ENCODE measurements at places on chromosomes 12 and 14. TPM values are rescaled to one million over a fixed set of nuclear protein-coding genes. Genes with fewer than 3 reads are reported as not detected.

DNA sequence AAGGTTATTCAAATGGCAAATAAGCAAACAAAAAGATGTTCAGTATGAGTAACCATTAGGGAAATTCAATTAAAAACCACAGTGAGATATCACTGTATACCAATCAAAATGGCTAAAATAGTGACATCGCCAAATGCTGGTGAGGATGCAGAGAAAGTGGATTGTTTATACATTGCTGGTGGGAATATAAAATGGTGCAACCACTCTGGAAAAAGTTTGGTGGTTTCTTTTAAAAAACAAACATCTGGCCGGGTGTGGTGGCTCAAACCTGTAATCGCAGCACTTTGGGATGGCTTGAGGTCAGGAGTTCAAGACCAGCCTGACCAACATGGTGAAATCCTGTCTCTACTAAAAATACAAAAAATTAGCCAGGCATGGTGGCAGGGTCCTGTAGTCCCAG lies 14.0 kb upstream of the STRAP start:
- no peak for DNase-seq

GRCh38 chr12:131455581-131456110 lies 255.2 kb upstream of the SFSWAP start:
- no peak for DNase-seq

GRCh38 chr12:89346741-89347324 lies 5.5 kb downstream of the DUSP6 start:
- no peak for DNase-seq

- no peak for DNase-seq
Observed at GRCh38 chr12:102685841-102686240, 205.5 kb upstream of the IGF1 start.

- DNase-seq, result no peak
Observed at GRCh38 chr12:103623716-103624115, 36.6 kb downstream of the STAB2 start.

GRCh38 chr14:56351861-56352260 lies 227.7 kb upstream of the TMEM260 start:
- peak; percentile 4 for DNase-seq

DNA sequence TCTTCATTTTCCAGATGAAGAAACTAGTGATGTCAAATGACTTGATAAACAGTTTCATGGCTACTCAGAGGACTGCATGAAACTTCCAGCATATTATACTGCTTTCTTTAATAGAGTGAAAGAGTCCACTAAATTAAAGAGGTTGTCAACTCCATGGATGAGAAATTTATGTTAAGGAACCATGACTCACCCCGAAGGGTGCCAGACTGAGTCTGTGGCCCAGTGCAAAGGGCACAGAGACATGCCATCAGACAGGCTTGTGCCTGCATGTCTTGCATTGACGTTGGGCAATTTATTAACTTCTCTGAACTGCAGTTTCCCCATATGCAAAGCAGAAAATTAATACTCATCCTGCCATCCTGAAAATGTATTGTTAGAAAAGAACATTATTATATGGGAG lies 382.4 kb downstream of the APAF1 start:
- DNase-seq, result peak; percentile 19

GRCh38 chr14:26775765-26776563 lies 178.1 kb upstream of the NOVA1 start:
- DNase-seq, result no peak

- no peak for DNase-seq
Observed at GRCh38 chr14:85731186-85731585, 201.2 kb downstream of the FLRT2 start.

GRCh38 chr14:100649173-100649519 lies 61.9 kb upstream of the BEGAIN start:
- peak; percentile 33 for DNase-seq

GRCh38 chr14:36521598-36522345 lies 1.7 kb upstream of the NKX2-1 start:
- no peak for DNase-seq

DNA sequence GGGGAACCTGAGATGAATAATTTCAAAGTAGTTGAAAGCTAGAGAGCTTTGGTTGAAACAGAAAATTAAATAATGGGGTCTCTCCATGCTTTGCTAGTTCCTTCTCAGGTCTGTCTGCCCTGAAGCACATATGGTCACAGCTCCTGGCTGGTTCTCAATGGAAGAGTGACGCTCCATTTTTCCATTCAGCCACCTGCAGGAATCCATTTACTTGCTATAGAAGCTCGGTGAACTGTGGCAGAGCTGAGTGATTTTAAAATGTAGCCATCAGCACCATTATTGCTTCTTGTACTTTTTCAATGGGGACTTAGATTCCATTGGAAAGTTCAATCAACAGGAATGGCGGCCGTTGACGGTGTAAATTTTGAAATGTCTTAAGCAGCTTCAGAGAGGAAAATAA lies 525.2 kb downstream of the GLT1D1 start:
- no peak for DNase-seq

- DNase-seq, result no peak
Observed at GRCh38 chr14:59939828-59940227, 19.9 kb downstream of the LRRC9 start.

DNA sequence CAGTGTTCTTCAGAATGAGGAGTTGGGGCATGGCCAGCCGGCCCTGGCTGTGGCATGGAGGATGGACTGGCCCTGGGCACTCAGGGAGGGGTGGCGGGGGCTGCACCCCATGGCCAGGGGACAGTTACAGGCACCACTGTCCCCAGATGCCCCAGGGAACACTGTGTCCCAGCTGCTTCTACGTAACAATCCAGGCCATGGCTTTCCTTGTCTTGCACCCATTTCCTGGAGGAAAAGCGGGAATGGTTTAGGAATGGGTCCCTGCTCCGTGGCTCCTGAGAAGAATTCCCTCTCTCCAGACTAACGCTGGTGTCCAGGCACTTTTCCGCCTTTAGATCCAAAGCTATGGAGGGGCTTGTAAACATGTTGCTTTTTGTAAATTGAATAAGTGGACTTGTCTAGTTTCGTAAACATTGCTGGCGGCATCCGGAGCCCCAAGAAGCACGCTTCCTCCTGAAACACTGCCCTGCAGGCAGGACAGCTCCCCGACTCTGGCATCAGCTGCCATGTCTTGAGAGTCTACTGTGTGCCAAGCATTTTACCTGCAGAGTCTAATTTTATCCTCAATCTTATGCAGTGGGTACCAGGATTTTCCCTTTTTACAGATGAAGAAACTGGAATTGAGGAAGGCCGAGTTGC lies 238.3 kb downstream of the SLC41A2 start:
- no peak for DNase-seq

- DNase-seq, result peak; percentile 45
Observed at GRCh38 chr12:124466216-124467128, 100.9 kb downstream of the NCOR2 start.

- DNase-seq, result no peak
Observed at GRCh38 chr12:69474456-69474855, 4.3 kb downstream of the FRS2 start.

DNA sequence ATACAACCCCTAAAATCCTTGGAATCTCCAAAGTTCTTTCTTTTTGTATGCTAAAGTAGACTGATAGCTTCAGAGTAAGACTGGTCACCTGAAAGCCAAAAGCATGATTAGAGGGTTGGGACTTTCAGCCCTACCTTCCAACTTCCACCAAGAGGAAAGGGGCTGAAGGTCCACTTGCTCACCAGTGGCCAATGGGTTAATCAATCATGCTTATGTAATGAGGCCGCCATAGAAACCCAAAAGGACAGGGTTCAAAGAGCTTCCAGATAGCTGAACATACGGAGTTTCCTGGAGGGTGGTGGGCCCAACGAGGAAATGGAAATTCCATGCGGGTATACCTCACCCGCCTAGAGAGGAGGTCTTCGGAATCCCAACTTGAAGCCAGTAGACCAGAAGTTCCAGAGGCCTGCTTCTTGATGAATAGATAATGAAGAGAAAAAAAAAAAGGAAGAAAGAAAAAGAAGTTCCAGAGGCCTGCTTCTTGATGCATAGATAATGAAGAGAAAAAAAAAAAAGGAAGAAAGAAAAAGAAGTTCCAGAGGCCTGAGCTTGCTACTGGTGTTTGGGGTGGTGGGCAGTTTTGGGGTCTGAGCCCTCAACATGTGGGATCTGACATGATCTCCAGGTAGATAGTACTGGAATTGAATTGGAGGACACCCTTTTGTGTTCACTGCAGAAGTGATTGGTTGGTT lies 11.2 kb upstream of the BTG1 start:
- DNase-seq, result no peak

DNA sequence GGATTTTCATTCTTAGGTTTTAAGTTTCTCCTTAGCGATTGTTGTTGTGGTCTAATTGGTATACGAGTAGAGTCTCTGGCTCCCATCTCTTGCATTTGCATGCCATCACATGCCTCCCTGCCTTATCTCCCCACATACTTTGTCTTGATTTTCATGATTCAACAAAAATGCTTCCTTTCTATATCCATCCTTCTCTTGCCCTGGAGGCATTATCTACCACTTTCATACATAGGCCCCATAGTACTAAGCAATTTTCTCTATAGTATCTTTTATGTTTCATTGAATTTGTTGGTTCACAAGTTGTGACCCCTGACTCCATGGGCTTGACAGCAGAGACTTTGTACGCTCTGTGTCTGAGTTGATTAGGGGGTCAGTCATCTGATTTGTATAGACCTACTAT lies 226.1 kb downstream of the ACSS3 start:
- no peak for DNase-seq

GRCh38 chr14:64303471-64303917 lies 9.3 kb upstream of the ESR2 start:
- DNase-seq, result peak; percentile 82

- DNase-seq, result no peak
Observed at GRCh38 chr12:119447618-119448017, 113.1 kb downstream of the CCDC60 start.

- DNase-seq, result no peak
Observed at GRCh38 chr12:128519426-128519825, 252.5 kb downstream of the TMEM132C start.

DNA sequence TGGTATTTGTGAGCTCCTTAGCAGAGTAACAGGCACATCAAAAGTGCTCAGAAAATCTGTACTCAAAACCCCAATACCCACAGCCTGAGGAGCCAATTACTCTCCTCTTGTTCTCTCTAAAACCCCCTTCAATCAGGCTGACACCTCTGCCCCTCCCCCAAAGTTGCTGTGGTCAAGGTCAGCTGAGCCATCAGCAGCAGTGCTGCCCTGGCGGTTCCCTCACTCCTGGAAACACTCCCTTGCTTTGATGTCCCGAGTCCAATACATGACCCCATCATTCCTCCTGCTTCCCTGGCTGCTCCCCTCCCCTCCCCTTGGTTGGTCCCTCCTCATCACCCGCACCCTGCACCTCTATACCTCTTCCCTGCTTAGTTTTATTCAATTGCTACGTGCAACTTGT lies 57.2 kb upstream of the C14orf132 start:
- no peak for DNase-seq

- no peak for DNase-seq
Observed at GRCh38 chr14:74720526-74720925, 7.6 kb downstream of the FCF1 start.

- DNase-seq, result no peak
Observed at GRCh38 chr14:74952180-74952665, 3.2 kb downstream of the PGF start.

GRCh38 chr12:123886931-123887582 lies 85.6 kb downstream of the CCDC92 start:
- DNase-seq, result no peak

DNA sequence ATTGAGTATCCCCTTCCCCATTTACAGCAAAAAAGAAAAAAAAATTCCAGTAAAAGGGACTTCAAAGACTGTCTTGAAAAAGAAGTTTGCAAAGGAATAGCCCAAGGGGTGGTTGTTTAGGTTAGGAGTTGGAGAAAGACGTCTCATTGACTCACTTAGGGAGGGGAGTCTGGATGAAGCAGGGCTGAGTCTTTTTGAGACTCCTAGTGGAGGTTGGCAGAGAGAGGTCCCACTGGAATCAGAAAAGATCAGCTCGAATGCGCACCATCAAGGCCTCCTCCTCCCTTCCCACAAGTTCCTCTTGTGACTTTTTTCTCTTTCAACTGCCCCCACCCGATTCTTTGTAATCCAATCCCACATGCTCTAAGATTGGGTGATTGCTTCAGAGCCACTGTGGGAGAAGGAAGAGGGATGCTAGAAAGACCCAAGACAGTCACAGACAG lies 1.9 kb downstream of the ARHGEF40 start:
- DNase-seq, result peak; percentile 32

GRCh38 chr14:89236851-89237250 lies 180.2 kb downstream of the FOXN3 start:
- no peak for DNase-seq

DNA sequence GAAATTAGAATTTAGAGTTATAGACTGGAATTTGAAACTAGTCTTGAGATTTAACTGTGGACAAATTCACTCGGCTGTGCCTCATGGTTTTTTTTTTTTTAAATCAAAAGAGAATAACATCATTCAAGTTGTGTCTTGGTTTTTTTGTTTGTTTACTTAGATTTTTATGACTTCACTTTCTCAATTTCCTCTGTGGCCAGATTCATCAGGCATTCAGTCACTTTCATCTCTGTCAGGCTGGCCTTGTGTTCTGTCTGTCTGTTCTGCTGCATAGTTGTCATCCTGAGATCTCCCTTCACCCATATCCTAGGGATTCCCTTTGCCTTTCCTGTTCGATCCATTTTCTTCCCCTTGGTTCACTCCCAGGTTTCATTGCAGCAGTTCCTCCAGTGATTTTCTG lies 10.0 kb downstream of the MARK3 start:
- DNase-seq, result no peak

DNA sequence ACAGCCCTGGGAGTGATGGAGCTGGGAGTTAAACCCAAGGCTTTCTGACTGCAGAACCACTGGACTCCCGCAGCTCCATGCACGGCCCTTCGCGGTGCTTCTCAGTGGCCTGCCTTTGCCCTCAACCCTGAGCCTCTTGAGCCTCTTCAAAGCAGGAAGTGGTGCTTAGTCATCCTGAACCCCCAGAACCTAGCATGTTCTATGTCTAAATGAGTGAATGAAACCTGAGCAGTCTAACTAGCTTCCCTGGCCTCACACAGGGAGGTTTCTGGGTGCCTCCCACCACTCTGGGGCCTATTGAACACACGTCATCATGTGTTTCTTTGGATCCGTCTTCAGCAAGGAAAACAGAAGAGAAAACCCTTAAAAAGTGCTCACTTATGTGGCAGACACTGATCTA lies 117.9 kb upstream of the SFSWAP start:
- DNase-seq, result no peak

GRCh38 chr12:43109631-43110345 lies 442.2 kb downstream of the ADAMTS20 start:
- no peak for DNase-seq

The ST8SIA1 gene
- polyA plus RNA-seq, result 0.21 TPM

The LRP6 gene
- 26.6 TPM for polyA plus RNA-seq

The LIN7A gene
- polyA plus RNA-seq, result 0.21 TPM

The GYS2 gene
- polyA plus RNA-seq, result 0.04 TPM

The HEATR5A gene
- 25.3 TPM for polyA plus RNA-seq

The LALBA gene
- polyA plus RNA-seq, result not detected

The GUCY2C gene
- not detected for polyA plus RNA-seq

The DHRS2 gene
- polyA plus RNA-seq, result 3.2 TPM

The KCNMB4 gene
- polyA plus RNA-seq, result 0.04 TPM

The TMED8 gene
- 8.1 TPM for polyA plus RNA-seq

The SIX1 gene
- 7.2 TPM for polyA plus RNA-seq

The PTGR2 gene
- polyA plus RNA-seq, result 11.3 TPM

The GARIN6 gene
- not detected for polyA plus RNA-seq

The IGF1 gene
- not detected for polyA plus RNA-seq

The ZFHX2 gene
- 0.88 TPM for polyA plus RNA-seq
